T-helper 2 cell (primary cell): ENCODE measurements at places on chromosomes 1 and 21.

- DNase-seq: no peak
Measured at GRCh38 chr1:116572099-116572498, 1.3 kb upstream of the CD58 start.

DNA sequence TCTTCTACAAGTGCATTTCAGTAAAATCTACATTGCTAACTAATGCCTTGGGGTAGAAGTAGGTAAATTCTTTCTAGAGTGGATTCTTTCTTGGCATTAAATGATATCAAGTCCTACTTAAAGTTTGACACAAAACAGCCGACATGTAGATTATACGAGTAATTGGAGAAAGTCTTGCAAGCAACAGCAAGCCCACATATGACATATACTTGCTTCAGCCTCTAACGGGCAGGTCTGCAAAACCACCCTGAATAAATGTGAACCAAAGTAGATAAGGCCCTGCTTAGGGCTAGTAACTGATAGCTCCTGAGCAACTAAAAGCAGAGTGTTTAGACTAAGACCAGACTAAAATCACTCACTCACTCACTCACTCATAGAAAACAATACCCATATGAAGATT is 203.2 kb downstream of the LTN1 start:
- no peak for DNase-seq

DNA sequence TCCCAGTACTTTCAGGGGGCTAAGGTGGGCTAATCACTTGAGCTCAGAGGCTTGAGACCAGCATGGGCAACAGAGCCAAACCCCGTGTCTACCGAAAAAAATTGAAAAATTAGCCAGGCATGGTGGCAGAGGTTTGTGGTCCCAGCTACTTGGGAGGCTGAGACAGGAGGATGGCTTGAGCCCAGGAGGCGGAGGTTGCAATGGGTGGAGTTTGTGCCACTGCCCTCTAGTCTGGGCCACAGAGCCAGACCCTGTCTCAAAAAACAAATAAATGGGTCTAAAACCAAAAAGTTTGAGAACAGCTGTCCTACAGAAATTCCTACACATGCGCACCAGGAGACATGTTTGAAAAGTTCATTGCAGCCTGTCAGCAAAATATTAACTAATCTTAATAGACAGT is 5.5 kb downstream of the SCAF4 start:
- no peak for DNase-seq

DNA sequence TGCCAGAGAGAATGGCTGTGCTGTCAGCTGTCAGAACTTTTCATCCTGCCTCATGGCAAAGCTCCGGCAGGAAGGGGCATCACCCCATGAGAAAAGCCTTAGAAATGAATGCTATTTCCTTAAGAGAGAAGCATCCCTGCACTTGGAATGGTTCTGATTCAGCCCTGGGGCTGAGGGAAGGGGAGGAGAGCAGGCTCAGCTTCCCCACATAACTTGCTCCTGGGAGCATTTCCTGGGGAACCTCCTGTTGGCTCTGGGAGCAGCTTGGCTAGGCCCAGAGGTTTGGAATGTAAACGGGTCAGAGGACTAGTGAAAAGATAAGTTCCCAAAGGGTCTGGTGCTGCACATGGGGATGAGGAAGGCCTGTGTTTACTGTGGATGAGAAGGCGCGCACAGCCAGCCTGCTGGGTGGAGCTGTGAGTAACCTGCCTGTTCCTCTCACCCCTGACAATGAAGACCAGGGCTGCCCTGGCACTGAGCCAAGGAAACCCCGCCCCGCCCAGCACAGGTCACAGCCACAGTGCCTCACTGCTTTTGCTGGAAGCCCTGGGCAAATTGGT is 5.0 kb downstream of the PRELP start:
- DNase-seq: no peak

DNA sequence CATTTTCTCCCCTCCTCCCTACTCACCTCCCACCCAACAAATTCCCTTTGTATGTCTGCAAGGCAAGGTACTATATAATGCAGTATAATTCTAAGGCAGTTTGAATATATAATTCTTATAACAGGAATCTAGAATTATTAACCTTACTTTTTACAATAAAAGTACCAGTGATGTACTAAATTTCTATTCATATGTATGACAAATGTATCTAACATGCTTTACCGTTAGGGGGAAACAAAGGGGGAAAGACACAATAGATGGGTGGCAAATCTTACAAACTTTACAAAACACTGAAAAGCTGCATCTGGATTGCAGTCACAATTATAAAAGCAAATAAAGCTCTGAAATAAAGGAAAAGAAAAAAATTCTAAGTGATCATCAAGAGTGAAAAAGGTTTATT is 2.3 kb downstream of the PIK3R3 start:
- DNase-seq: no peak

- no peak for DNase-seq
Measured at GRCh38 chr1:52122384-52122783, 19.5 kb upstream of the ZFYVE9 start.

- DNase-seq: no peak
Measured at GRCh38 chr1:183239793-183240525, 53.9 kb downstream of the LAMC2 start.

DNA sequence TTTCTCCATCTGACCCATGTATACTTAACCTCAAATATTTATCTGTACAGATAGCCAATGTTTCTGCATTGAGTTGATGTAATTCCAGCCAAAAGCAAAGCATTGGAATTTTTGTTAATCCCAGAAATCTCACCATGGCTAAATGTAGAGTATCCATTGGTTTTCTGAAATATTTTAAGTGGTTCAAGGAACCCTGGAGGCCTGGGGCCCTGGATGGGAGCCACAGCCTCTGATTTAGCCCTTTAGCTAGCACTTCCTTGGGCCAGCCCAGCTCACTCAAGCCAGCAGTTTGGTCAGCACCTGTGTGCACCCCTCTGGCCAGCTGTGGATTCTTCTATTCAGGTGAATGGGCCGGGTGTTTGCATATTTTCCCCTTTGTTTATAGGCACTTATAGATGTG is 18.8 kb upstream of the EPS8L3 start:
- no peak for DNase-seq

DNA sequence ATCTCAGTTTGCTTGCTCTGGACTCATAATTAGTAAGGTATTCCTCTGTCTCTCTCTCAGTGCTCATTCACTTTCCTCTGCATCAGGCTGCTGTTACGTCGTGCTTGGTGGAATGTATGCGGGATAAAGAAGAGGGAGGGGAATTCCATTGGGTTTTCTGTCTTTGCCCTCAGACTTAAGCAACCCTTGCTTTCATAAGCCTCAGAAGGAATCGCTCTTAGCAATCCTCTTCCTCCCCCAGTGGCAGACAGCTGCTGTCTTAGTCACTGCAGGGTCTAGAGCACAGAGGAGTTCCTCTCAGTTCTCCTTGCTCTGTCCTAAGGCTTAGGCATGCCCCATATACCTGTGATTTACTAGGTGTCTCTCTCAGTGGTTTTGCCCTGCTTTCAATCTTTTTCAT is 19.1 kb upstream of the NTMT2 start:
- no peak for DNase-seq

DNA sequence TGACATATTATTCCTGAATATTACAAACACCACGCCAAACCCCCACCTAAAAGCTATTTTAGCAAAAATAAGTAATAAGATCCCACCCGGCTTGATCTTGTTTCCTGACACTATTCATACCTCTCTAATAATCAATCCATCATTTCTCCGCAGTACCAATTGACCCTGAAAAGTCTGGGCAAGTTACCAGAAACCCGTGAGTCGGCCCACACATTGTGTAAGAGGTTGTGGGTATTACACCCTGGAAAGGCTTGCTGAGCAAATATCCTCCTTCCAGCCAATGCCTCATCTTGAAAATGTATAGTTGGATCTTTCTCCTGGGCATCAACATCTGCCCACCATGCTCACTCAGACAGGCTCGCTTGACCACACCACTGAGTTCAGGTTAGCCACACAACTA is 451.0 kb downstream of the TTLL7 start:
- DNase-seq: no peak

DNA sequence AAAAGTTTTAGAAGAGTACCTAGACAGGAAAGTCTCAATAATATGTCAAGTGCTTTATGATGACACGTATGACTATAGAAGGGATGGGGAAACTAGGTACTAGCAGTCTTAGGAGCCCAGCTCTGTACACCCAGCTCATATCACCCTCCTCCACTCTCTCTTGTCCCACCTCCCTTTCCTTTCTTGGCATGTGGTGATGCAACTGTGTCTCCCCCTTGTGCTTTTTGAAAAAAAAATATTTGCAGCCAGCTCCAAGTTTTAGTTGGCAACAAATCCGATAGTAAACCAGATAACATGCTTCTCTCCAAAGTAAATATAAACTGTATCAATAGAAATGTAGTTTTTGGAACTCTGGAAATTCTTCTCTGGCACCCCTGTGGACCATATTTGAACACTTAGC is 280.7 kb downstream of the PDE4B start:
- DNase-seq: no peak

DNA sequence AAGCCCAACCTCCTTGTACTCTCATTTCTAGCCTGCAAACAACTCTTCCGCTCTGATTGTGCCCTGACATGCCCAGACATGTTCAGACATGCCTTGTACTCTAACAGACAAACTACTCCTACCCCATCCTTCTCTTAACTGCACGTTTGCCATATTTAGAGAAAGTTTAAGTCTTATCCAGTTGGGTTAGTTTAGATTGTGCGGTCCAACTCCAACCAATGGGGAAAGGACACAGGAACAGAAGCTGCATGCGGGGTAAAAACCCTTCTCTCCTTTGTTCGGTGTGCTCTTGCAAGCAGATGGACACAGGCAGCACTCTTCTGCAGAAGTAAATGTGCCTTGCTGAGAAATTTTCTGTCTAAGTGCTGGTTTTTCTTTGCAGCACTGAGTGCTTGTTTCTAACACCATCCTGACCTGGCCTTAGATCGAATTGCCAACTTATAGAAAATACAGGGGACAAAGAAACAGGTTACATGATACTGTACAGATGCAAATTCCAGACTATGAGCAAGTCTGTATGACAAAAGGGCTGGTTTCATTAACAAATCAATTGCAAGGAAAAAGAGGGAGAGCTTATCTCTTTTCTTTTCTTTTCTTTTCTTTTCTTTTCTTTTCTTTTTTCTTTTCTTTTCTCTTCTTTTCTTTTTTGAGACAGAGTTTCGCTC is 35.8 kb upstream of the IFNGR2 start:
- no peak for DNase-seq

- no peak for DNase-seq
Measured at GRCh38 chr1:32199717-32200072, 700 bp upstream of the CCDC28B start.

DNA sequence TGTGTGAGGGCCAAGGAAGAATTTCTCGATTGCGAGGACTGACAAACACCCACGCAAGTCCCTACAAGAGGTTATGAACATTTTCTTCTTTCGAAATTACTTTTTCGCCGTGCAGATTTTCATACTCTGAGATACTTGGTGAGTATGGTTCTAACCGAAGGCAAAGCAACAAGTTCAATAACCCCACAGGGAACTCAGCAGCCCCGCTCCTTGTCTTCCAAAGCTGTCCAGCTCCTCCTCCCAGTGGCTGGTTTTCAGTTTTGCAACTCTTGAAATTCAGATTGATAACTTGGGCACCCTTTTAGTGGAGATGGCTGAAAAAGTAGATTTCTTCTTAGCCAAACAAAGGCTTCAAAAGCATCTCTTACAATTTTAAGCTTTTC is 154.4 kb downstream of the SETD4 start:
- no peak for DNase-seq

DNA sequence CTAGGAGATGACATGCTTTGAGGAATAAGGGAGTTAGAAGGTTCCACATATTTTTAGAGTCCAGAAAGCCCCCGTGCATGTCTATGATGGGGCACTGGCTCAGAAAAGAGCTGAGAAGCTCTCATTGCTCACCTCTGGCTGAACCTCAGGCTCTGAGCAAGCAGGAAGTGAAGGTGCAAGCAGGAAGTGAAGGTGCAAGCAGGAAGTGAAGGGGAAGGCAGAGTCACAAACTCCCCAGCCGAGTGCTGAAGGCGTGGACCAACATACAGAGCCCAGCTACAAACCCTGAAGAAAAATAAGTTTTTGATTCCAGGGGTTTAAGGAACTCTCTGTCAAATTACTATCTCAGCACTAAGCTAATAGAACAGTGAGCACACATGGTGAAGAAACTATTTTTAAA is 7.0 kb downstream of the KRTAP10-8 start:
- peak; percentile 40 for DNase-seq

DNA sequence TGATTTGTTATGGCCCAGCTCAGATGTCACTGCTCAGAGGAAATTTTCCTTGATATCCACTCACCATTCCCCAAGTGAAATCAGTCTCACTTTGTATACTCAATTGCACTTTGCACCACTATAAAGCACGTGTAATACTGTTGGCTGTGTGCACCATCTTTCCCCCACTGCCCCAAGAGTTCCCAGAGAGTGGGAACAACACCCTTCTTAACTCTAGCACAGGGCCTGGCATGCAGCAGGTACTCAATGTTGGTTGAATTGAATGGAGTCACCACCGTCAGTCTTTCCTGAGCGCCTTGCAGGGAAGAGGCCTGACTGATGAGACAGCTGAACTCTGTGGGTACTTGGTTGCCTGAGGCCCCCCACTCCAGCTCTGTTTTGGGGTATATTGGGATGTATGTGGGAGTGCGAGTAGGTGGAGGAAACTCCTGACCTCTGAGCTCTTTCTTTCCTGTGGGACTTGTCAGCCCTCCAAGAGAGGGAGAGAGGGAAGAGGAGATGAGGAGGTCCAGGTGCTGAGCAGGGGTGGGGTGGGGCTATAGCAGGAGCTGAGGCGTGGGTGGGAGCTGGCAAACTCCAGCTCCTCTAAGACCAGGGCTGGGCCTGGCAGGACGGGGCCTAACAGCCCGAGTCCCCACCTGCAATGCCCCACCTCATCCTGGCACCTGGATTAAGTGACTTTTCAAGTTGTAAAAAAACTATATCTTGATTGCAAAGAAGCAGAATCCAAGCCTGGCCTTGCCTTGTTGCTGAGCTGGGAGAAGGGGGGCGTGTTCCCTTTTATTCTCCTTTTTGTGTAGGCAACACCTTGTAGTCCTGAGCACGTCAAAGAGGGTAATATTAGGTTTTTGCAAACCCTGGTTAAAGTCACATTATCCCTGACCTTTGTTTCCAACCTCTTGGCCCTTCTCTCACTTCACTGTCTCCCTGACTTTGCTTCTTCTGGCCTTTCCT is 19.4 kb upstream of the WASF2 start:
- no peak for DNase-seq

GRCh38 chr1:92065042-92065441 is 10.2 kb downstream of the SETSIP start:
- peak; percentile 5 for DNase-seq

- no peak for DNase-seq
Measured at GRCh38 chr1:3235496-3235895, 166.5 kb downstream of the PRDM16 start.

GRCh38 chr1:205481629-205482151 is 22.8 kb upstream of the CDK18 start:
- no peak for DNase-seq

GRCh38 chr21:37405629-37406028 is 39.1 kb downstream of the DYRK1A start:
- DNase-seq: no peak

DNA sequence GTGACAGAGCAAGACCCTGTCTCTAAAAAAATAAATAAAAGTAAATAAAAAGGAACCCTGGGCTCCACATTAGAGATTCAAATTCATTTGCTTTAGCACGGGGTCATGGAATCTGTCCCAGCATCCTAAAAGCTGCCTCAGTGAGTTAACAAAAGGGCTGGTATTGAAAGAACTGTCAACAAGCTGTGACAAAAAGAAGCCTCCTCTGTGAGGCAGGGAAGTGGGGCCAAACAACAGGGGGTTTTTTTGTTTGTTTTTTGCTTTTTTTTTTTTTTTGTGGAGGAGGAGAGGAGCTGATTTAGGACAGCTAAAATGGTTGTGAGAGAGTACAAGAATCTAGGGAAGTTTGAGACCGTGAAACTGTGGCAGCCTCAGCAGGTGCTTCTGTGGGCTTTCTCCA is 115.7 kb downstream of the LIPI start:
- no peak for DNase-seq
